Spinal cord (tissue), 10 donors: ENCODE measurements at places on chromosomes 13 and 19. TPM values are rescaled to one million over a fixed set of nuclear protein-coding genes. Genes with fewer than 3 reads are reported as not detected.

Gene TEX26
- 4.0 TPM for polyA plus RNA-seq

Gene IFNL1
- not detected for polyA plus RNA-seq

Gene IRS2
- polyA plus RNA-seq = 16.3 TPM

Gene CLEC4G
- 2.1 TPM for polyA plus RNA-seq

Gene C13orf42
- 0.14 TPM for polyA plus RNA-seq

Gene CRX
- polyA plus RNA-seq = not detected

Gene ZNF99
- polyA plus RNA-seq = 0.33 TPM

Gene ERICH6B
- 2.8 TPM for polyA plus RNA-seq

Gene ACTMAP
- polyA plus RNA-seq = 16.3 TPM

Gene CYP2A7
- 1.4 TPM for polyA plus RNA-seq

Gene PTGIR
- 0.62 TPM for polyA plus RNA-seq

Gene ZNF433
- polyA plus RNA-seq = 11.9 TPM
